GDM1 (cell line): ENCODE measurements at places on chromosomes 6 and 20.
A peak's percentile ranks its signal among the peaks of the same experiment; 100 is the strongest.

DNA sequence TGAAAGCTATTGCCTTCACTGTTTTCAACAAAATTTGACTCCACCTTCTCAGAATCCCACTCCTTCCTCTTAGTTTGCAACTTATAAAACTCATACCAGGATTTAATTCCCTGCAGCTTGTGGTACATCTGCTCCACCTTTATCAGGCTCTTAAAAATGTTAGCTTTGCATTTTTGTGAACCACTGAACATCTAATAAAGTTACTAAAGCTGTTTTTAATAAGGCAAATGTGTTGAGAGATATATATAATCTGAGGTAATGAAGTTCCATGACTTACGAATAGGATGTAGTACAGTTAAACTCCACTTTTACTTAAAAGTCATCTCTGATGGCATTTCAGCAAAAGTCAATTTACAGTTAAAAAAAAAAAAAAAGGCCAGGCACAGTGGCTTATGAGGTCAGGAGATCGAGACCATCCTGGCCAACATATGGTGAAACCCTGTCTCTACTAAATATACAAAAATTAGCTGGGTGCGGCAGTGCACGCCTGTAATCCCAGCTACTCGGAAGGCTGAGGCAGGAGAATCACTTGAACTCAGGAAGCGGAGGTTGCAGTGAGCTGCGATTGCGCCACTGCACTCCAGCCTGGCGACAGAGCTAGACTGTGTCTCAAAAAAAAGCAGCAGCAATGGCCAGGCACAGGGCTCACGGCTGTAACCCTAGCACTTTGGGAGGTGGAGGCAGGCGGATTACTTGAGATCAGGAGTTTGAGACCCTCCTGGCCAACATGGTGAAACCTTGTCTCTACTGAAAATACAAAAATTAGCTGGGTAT is 106.2 kb downstream of the KIF13A start:
- DNase-seq, result no peak

GRCh38 chr6:48113130-48113529 is 2.1 kb upstream of the PTCHD4 start:
- no peak for DNase-seq

GRCh38 chr20:40009542-40009941 is 679.5 kb downstream of the MAFB start:
- no peak for DNase-seq

GRCh38 chr20:2879146-2879545 is 5.9 kb downstream of the PTPRA start:
- DNase-seq, result no peak

GRCh38 chr6:161029195-161029809 is 37.7 kb downstream of the MAP3K4 start:
- no peak for DNase-seq

DNA sequence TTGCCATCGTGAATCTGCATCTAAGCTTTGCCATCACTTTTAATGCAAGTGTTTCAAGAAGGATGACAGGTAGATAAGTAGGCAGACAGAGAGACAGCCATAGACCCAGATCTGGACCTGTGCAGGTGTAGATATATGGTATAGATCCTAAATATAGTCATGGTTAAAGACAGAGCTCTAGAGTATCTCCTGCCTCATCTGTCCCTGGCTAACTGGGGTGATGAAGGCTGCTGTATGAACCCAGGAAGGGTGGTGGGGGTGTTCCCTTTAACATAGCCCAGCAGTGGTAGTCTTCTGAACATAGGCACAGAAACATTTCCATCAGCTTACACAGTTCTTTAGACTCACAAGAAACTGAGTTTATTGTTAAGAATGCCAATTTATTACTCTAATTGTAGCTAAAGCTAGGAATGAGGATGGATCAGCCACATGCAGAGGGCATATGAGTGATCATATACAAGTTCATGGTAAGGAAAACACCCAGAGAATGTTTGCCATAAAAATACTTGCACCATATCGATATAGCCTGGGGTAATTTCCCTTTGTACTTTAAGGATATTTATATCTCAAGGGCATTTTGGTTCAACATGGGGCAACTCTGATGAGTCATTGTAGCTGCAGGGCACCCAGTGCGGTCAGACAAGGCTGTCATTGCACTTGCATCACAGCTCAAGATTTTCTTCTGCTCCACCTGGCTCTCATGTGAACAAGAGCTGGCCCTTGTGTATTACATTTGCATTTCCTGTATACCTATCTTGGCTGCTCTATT is 587.2 kb downstream of the EPM2A start:
- no peak for DNase-seq

- no peak for DNase-seq
These were observed 103.4 kb downstream of the HIVEP1 start for GRCh38 chr6:12115492-12115891.

- no peak for DNase-seq
These were observed 955.9 kb upstream of the EYS start for GRCh38 chr6:66662721-66663507.

DNA sequence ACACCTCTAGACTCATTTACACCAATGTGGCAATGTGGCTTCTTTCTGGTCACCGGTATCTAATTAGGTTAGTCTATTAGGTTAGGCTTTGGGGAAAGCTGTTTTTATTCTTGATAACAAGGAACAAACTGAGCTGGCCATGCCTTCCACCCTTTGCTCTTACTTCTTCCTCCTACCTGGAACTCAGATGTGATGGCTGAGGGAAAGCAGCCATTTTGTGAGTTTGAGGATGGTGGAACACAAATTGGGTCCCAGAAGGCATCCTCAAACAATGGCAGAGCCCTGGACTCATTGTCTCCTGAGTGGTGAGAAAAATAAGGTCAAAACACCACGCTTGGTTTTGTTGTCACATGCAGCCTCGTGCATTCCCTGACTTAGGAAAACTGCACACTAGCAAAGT is 7.7 kb downstream of the CDH4 start:
- DNase-seq, result no peak

DNA sequence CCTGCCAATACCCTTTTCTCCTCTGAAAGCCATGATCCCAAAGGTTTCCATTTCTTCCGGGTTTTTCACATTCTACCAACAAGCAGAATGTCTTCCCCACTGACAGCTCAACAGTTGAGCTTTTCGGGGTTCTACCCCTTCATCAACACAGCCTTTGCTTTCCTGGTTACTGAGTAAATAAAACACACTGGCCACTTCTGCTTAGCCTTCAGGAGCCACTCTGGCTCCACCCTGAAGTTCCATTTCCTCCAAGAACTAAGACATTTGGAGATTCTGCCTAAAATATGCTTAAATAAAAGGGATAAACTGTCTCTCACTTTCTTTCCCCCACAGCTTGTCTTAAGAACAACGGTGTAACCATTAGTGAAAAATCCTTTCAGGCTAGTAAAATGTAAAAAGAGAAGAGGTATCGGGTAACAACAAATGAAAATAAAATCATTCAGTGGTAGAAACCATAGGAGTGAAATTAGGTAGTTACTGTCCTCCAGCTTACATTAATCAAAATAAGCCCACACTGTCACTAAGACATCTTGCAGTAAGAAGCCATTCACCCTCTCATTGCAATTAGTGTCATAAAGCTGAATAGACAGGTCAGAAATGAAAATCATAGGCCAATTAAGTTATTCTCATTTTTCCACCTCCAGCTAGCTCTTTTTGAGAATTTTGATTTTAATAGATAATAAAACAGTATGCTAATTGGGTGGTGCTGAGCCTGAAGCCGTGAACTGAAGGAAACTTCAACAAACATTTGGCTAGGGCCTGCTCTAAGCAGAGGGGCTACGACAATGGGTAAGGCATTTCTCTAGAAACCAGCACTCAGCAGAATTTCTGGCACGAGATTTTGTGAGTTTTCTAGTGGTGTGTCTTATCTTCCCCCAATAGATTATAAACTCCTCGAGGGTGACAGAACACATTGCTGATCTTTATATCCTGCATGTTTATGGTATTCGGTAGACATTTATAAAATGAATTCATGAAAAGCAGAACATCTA is 194.2 kb downstream of the KHDC1L start:
- DNase-seq, result no peak

GRCh38 chr6:21496706-21497105 is 96.8 kb upstream of the SOX4 start:
- DNase-seq, result no peak

DNA sequence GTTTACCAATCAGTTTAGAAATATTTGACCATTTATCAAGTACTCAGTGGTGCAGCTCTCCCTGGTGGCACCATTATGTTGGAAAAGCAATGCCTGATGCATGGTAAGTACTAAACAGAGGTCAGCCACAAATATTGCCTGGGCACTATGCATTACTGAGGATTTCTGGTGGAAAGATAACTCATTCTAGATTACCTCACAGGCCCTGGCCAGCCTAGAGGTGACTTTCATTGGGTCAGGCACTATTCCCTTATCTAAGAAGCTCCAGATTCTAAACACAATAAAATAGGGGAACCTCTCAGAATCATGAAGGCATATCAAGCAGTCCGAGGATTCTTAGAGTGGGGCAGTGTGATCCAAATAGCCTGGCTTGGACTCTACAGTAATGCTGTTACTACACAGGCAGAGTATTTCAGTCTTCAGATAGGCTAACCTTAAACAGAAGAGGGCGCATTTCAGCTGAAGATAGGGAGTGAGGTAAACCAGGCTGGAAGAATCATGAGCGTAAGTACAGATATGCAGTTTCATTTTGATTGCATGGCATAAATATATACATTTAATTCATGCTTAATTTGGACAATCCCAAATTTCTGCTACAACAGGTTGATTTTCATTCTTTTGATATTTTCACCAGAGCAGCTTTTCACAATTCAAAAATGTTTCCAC is 12.1 kb downstream of the LGSN start:
- DNase-seq, result peak; percentile 20

DNA sequence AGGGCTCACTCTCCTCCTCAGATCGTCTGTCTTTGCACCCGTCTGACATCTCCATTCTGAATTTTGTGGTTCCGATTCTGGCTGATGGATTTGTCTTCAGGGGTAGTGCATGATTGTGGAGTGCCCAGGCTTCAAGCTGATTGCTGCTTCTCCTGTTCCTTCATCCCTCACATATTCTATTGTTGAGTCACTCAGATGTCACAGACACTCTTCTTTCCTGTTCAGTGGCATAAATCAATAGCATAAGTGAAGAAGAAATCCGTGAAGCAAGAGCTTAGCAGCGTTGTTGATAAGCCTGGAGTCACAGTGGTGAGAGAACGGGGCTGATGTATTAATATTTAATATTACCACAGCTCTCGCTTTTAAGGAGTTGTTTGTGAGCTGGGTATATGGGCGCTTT is 152.5 kb downstream of the MTHFD1L start:
- no peak for DNase-seq

GRCh38 chr6:11460837-11461661 is 76.5 kb upstream of the TMEM170B start:
- DNase-seq, result no peak

GRCh38 chr6:125191916-125192609 is 38.5 kb downstream of the TPD52L1 start:
- peak; percentile 29 for DNase-seq

GRCh38 chr20:49214571-49214970 is 4.6 kb upstream of the DDX27 start:
- no peak for DNase-seq

DNA sequence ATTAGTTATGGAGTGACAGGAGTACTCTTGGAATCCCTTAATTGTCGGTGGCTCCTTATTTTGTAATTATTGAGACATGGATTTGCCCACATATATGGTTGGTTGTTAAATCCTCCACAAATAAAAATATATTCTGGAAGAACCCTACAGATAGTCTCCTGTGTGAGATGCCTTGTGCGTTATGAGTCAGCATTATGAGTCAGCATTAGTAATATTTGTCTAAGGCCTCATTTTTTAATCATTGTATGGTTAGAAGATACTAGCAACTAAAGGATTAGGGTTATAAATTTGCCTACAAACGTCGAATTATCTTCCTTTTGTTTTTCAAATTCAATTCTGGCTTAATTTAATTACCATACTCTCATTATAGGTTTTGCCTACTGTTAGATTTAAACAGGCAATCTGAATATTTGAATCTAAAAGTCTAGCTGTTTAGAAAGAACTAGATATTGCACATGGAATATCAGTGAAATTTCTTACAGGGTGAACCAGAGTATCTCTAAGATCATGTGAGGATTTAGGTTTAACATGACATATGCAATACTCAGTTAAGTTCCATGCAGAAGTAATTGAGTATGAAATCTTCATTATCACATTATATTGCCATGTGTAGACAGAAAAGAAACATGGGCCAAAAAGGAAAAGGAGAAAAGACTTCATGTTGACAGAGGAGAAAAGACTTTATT is 5.9 kb downstream of the C6orf58 start:
- DNase-seq, result no peak

- DNase-seq, result no peak
These were observed 9.5 kb upstream of the SFT2D1 start for GRCh38 chr6:166351715-166352285.

DNA sequence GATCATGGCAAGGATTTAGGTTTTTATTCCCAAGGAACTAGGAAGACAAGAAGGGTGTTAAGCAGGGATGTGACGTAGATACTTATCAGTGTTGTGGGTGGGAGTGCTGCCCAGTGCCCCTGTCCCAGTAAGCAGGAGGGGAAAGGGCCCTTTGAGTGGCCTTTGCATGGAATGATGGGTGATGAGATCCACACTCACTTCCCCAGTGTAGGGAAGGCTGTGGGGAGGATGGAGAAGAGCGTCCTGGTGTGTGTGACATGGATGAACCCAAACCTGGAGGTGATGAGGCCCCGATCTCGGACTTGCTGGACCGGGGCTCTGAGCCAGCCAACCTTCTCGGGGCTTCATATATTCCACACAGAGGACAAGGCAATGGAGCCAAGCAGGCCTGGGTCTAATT is 610.9 kb downstream of the CDH26 start:
- DNase-seq, result no peak

DNA sequence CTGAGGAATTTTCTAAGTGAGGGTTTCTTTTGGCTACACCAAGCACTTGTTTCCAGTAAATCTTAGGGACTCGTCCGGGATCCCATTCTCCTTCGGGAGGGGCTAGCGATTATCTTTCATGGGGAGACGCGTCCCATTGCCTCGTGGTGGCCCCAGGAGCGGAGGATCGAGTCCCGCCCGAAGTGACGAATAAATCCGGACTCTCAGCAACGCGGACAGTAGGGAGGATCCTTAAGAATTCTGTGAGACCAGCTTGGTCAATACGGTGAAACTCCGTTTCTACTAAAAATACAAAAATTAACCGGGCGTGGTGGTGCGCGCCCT is 69.1 kb upstream of the PRSS16 start:
- no peak for DNase-seq

DNA sequence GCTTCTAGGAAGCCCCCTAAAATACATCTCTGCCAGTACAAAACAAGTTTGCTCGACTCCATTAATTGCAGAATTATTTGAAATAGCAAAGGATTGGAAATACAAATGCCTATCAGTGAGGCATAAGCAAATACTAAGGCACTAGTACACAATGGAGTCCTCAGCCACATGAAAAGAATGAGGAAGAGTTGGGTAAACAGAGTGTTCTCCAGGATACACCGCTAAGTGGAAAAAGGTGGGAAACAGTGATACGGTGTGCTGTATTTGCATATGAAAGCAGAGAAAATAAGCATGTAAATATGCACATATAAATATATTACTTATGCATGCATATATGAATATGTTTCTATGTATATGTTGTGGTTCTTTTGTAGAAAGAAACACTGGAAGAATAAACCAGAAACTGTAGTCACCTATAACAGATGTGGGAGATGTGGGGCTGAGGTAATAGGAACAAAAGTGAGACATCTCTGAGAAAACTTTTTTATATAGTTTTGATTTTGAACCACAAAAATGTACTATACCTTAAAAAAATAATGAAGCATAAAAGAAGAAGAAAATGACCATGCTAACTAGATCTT is 143.4 kb upstream of the MYLIP start:
- DNase-seq, result no peak

- no peak for DNase-seq
These were observed 141.3 kb upstream of the PMEPA1 start for GRCh38 chr20:57851025-57851682.
